Renal cortical epithelial cell (primary cell): ENCODE measurements at places on chromosomes 6 and 20. TPM values are rescaled to one million over a fixed set of nuclear protein-coding genes. Genes with fewer than 3 reads are reported as not detected.

The BPIFA1 gene
- total RNA-seq: not detected in 2 replicates

The OR2J3 gene
- total RNA-seq: not detected in 2 replicates

DNA sequence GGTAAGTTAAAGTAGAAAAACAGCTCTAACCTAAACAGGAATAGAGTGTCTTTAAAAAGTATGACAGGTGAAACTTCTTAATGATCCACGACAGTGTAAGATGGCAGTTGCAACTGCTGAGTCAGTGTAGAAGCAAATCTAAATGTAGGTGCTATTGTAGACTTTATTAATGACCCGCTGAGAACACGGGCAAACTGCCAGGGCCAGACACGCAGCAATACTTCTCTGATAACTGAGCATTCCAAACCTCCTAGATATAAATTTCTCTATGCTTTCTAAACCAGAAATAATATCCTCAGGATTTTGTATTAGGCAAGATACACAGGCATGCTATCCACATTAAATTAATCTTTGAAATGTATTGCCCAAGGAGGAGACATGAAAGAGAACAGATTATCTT is 1076.4 kb downstream of the HACE1 start:
- DNase-seq: peak; percentile 3

The RIPPLY2 gene
- total RNA-seq: not detected in 2 replicates

The PLEKHG1 gene
- total RNA-seq: 11.1 and 13.4 TPM in 2 replicates

DNA sequence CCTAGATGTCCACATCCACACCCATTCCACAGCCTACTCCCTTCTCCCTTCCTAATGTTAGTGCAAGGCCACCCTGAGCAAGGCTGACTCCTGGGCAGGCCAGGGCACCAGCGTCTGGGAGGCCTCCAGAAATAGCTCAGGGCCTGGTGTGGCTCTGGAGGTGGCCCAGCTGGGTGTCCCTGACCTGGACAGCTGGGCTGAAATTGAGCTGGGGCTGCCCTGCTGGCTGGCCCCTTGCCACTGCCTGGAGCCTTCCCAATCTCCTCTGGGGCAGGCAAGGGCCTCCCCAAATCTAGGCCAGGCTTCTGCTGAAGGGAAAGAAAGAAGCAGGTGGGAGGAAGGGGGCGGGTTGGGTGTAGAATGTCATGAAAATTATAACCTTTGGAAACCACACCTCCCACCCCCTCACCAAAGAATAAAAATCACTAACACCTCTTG is 2.1 kb downstream of the FAM110A start:
- DNase-seq: no peak

The KHDC1L gene
- total RNA-seq: not detected in 2 replicates

- DNase-seq: no peak
Measured at GRCh38 chr20:16111852-16112412, 461.3 kb downstream of the KIF16B start.

GRCh38 chr6:30260036-30260504 is 46.9 kb upstream of the TRIM26 start:
- DNase-seq: no peak

DNA sequence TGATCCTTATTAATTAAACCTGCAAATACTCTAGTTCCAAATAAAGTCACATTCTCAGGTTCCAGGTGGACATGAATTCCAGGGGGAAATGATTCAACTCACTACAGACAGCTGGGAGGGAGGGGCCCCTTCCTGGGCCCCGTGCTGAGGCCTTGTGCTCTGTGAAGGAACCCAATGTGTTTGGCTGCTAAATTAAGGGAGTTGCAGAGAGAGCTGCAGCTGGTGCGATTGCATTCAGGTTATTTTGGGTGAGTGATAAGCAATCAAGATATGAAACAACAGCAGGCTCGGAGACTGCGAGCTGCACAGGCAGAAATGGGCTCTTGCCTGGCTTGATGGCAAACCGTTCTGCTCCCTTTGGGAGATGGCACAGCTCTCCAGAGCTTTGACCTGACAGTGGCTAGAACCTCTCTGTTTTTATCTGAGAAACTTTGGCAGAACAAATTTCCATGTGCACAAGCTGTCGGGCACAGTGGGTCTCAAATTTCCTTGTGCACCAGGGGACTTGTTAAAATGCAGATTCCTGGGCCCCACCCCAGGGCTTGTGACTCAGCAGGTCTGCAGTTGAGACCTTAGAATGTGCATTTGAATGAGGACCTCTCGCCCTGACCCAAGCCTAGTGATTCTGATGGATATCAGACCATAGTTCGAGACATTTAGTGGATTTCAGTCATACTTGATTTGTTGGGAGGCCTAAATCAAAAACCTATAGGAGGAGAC is 9.8 kb downstream of the MAPK13 start:
- no peak for DNase-seq

DNA sequence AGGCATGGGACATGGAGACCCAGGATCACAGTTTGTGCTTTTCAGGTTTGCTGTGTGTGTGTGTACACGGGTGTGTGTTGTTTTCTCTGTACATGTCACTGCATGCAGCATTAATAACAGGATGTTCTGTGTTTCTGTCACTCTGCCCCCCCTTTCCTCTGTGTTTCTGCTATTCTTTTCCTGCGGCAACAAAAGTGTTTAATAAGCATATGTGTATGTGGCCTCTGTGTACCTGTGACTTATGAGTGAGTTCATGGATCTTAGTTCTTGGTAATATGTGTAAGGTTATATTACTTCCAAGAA is 9.8 kb downstream of the SYNGAP1 start:
- no peak for DNase-seq

DNA sequence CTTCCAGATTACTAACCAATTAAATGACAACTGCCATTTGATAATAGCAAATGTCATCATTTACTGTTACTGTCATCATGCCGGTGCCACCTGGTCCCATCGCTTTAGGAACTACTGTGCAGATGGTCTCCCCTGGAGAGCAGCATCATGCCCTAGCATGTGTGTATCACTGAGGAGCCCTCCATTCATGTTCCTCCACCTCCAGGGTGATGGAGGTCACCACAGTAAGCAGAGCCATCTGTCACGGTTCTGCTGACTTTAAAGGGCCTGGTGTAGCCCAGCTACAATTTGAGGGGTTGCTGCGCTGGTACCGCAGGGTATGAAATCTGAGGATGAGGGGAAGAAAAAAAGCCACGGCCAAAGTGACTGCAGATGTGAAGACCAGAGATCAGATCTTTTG is 118.8 kb upstream of the KCNK16 start:
- no peak for DNase-seq

DNA sequence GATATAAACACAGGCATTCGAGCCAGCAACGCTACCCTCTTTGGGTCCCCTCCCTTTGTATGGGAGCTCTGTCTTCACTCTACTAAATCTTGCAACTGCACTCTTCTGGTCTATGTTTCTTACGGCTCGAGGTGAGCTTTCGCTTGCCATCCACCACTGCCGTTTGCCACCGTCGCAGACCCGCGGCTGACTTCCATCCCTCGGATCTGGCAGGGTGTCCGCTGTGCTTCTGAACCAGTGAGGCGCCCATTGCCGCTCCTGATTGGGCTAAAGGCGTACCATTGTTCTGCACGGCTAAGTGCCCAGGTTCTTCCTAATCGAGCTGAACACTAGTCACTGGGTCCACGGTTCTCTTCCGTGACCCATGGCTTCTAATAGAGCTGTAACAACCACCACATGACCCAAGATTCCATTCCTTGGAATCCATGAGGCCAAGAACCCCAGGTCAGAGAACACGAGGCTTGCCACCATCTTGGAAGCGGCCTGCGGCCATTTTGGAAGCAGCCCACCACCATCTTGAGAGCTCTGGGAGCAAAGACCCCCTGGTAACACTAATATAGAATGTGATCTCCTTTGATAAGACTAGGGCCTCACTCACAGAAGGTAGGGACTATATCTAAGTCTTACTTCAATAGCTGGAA is 973 bp downstream of the UBD start:
- DNase-seq: no peak

DNA sequence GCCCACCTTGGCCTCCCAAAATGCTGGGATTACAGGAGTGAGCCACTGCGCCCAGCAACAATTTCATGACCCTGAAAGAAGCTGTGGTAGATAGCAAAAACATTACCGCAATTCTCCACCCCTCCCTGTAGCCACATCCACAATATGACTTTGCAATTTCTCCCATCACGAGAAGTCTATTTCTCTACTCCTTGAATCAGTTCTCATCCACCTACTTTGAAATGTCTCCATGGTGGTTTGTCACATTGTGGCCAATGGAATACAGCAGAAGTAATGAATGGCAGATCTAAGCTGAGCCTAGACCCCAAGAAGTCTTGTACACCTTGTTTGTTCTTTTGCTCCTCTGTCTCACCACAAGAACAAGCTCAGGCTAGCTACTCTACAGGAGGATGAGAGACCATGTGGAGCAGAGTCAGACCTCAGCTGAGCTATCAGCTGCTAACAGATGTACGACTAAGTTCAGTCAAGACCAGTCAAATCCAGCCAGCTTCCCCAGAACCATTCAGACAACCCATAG is 6.3 kb downstream of the OXT start:
- no peak for DNase-seq

GRCh38 chr6:84860509-84860908 is 96.1 kb upstream of the TBX18 start:
- DNase-seq: no peak

DNA sequence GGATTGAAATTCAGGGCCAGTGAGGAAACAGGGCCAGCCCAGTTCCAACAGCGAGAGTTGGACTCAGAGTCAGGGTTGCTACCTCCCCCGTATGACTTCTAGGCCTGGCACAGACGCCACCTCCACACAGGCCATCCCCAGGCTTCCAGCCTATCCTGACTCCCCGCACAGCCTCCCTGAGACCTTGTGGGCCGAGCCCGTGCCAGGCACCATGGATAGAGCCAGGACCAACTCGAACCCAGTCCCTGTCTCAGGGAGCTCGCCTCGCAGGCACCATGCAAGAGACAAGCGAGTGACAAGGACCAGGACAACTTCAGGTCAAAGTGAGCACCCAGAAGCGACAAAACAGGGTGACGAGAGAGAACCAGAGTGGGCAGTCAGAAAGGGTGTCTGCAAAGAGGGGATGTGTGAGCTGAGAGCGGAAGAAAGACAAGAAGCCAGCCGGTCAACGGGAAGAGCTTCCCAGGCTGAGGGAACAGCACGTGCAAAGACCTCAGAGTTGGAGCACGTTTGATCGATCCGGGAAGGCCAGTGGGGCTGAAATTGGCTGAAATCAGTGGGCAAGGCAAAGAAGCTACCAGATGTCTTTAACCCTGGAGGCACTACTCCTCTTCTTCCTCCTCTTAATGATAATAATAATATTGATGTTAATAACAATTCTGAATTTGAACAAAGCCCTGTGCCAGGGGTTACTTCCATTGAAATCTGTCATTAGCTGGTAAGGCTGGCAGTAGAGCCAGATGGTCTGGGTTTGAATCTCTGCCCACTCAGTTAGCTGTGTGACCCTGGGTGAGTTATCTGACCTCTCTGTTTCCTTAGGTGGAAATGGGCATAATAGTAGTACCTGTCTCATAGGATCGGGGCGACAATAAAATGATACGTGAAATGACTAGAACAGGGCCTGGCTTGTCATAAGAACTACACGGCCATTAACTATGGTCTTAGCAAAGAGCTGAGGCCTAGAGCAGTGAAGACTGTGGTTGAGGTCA is 45.0 kb downstream of the KIAA1755 start:
- DNase-seq: no peak

- peak; percentile 13 for DNase-seq
Measured at GRCh38 chr6:143157131-143157530, 96.4 kb downstream of the AIG1 start.

DNA sequence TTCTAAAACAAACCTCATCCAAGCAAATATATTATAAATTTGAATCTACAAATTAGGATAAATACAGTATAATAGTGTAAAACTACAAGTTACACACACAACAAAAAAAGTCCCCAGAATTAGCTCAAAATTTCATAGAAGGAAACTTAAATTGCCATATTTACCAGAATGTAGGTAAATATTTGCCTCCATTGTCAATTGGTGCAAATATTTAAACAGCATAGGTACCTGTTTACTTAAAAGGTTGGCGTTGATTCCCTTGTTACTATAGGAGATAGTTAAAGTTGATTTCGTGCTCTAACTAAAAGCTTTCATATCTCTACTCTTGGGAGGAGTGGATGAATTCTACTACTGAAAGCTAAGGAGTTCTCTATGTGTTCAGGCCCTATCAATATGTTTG is 111.6 kb upstream of the TENT5A start:
- no peak for DNase-seq

DNA sequence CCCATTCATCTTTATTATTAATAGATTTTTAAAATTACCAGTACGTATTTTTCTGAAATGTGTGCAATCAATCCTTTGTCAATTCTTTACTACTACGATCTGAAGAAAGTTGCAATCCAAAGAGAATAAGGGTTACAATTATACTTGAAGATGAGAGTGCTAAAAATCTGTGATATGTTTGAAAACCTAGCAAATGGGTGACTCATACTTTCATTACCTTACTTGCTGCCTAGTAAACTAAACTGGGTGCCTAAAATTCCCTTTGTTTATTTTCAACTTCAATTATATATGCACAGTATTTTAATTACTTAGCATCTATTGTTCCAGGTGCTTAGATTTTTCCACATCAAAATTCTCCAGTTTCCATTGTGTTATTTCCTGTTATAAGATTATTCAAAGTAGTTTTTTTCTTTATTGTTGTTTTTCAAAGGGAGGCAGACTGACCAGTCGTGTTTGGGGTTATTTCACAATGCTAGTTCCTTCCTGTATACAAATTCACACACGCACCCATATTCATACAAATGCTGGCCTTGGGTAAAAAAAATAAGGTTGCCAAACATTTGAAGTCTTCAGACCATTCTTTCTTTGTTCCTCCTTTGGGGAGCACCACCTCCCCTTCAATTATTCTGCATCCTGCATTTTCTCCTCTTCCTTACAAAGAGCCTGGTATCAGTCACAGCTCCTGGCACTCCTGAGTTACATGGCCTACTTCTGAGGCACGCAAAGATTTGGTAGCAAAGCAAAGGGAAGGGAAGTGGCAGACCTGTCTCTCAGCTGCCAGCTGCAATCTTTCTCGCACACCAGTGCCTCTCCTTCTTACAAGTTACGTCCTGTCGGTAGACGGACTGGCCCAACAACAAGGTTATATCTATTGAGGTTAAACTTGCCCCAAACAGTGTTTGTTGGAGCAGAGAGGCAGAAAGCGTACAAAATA is 16.2 kb upstream of the FAM135A start:
- DNase-seq: peak; percentile 55

The ZFP64 gene
- total RNA-seq: 23.8 and 30.9 TPM in 2 replicates

GRCh38 chr6:23176883-23177282 is 607.5 kb downstream of the HDGFL1 start:
- DNase-seq: no peak

The TREML4 gene
- total RNA-seq: not detected in 2 replicates

GRCh38 chr6:40755046-40755681 is 168.0 kb upstream of the LRFN2 start:
- DNase-seq: peak; percentile 48

The CFB gene
- total RNA-seq: 24.3 and 32.7 TPM in 2 replicates

The NKAPL gene
- total RNA-seq: 0.15 and 0.17 TPM in 2 replicates
